HTR-8/SVneo (cell line): ENCODE measurements at places on chromosomes 1 and 21.

DNA sequence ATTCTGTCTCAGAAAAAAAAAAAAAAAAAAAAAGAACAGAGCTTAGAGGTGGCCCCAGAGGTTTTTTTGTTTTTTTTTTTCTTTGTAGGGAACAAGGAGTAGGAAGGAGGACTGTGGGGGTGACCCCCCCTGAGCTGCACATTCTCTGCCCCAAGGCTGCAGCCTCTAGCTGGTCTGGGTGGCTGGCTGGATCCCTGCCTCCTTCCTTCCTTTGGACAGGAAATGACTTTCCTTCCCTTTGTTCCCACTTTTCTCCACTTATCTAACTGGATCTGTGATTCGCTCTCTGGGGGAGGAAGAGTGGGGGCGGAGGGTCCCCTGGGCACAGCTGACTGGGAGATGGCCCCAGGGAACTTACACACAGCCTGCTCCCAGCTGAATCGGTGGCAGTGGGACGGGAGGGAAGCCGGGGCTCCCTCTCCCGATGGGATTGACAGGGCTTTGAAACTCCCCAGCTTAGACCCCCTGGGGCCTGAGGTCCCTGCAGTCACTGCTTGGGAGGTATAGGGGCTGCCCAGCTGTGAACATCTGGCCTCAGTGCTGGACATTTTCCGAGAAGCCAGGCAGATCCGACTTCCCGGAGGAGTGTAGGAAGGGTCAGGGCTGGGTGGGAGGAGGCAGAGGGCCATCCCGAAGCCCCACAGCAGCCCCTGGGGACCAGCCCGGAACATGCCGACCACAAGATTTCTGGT, 2.1 kb downstream of the FBLIM1 start:
- peak; percentile 80 for DNase-seq

DNA sequence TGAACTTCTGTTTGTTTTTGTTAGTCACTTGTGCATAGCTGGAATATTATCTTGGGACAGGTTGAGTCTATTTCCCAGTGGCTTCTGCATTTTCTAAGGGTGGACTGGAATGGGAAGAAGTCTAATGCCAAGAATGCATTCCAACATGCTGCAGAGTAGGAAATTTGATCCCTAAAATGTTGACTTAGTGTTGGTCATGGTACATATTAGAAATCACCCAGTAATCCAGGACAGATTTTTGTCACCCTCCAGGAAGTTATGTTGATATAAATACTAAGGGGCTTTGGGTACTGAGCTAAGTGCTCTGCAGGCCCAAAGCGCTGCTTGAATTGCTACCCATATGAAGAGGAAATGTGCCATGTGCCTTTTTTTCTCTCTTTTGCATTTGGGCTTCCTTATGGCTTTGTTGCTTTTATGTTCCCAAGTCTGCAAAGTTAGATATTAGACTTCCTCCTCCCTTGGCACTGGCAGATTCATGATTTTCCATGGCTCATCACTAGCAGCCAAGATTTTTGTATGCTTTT, 10.0 kb downstream of the ARID1A start:
- no peak for DNase-seq

- no peak for DNase-seq
Measured at GRCh38 chr1:234533975-234534876, 55.2 kb upstream of the TARBP1 start.

DNA sequence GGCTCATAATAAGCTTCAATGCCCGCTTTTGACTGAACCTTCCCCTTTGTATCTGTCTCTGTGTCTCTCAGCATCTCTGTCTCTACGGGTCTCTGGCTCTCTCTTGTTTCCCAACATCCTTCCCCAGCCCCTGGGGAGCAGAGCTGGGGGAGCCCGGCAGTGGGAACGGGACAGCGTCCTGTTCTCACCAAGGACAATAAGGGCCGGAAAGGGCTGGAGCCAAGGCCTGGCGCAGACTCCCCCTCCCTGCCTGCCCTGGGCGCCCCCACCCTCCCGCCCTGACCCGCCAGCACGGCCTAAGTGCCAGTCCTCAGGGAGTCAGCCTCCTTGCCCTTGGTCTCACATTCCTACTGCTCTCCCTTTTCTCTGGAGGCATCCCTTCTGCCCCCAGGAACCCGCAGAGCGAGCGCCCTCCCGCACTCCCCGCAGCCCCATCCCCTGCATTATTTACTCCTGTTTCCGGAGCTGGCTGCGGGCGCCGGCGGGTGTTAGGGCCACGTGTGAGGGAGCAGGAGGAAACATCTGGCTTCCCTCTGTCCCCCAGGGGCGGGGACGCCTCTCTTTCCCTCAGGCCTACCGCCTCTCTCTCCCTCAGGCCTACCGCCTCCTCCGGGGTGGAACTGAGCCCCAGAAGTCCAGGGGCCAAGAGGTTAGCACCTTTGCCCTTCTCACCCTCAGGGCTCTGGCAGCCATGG, 6.5 kb downstream of the KRTCAP2 start:
- DNase-seq: no peak

- DNase-seq: no peak
Measured at GRCh38 chr21:42396799-42397745, 1.2 kb upstream of the TMPRSS3 start.

DNA sequence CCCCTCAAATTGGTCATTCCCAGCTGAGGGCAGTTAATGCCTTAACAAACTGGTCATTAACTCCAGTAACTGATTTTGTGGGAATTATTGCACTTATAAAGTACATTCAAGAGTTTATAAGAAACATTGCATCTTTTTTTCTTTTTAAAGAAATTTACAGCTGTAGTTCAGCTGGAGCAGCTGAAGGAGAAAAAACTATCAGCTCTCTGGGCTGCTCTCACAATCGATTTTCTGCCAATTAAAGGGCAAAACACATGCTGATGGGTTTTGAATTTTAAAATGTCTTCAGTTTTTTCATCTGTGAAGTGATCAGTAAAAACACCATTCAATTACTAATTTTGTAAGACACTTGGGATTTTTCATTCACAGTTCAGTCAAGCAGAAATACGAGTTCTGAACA, 74.7 kb downstream of the KIFAP3 start:
- no peak for DNase-seq

DNA sequence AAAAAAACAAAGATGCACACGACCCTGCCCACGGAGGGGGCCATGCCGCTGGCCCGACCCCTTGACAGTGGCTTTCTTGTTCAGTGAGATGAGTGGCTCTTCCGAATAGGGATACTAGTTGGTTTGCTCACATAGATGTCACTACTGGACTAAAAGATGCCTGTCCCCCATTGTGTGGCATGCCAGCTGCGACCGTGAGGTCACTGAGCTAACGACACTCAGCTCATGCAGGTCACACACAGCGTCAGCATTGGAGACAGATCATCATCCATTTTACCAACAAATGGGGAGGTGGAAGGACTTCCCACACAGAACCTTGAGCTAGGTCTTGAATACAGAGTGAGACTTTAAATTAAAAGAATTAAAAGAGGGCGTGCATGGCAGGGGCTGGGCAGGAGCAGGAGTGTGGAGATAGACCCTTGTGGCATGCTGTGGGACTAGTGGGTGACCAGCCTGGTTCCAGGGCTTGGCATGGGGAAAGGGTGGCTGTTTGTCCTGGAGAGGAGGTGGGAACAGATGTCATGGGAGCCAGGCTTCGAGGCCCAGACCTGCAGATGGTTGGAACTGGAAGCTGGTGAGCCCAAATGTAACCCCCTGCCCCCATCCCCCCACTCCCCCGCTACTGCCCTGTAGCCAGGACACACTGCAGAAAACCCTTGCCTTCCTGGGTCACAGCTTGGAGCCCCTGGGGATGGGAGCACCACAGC, 12.4 kb downstream of the SLC1A7 start:
- no peak for DNase-seq

GRCh38 chr1:109185990-109186732, 27.6 kb upstream of the SARS1 start:
- DNase-seq: no peak

DNA sequence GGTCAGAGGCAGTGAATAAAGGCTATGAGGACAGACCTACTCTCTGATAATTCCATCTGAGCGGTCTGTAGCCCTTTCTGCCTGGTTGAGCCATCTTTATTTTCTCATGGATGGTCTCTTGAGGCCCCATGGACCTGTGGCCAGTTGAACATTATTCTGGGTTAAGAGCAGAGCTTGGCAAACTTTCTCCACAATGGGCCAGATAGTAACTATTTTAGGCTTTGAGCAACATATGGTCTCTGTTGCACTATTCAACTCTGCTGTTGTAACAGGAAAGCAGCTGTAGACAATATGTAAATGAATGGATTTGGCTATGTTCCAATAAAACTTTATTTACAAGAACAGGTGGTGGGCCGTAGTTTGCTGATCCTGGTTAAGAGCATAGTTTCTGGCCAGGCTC, 62.7 kb downstream of the KAZN start:
- no peak for DNase-seq

DNA sequence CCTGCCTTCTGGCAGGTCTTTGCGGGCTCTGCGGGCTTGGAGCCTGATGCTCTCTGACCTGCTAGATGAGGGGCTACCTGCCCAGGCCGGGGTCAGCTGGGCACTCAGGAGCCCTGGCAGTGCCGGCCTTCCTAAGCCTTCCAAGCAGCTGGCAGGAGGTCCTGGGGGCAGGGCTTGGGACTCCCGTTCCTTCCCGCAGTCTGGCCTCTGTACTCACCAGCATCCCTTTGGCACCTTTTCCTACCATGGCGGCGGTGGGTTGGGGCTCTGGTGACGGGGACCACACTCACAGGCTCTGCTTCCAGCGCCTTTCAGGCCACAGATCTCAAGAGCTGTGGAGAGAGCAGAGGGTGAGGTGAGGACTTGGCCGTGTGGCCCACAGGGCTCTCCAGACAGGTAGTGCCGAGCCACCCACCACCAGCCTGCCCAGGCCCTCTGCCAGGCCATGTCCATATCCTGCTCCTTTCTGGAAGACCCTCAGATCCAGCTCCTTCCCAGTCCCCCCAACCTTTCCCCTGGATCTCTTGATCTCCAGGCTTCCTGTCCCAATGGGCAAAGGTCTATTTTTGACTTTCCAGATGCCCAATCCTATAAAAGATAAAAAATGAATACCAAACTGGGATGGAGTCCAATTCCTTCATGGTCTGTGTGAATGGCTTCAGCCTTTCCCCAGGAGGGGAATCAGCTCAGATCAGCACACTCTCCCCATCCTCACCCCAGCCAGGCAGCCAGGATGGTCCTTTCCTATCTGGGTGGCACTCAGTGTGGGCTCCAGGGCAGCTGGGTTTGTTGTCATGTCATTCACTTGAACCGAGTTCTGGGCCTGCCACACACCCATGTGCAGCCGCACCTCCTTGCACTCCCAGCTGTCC, 7.0 kb downstream of the SLC6A9 start:
- DNase-seq: no peak

DNA sequence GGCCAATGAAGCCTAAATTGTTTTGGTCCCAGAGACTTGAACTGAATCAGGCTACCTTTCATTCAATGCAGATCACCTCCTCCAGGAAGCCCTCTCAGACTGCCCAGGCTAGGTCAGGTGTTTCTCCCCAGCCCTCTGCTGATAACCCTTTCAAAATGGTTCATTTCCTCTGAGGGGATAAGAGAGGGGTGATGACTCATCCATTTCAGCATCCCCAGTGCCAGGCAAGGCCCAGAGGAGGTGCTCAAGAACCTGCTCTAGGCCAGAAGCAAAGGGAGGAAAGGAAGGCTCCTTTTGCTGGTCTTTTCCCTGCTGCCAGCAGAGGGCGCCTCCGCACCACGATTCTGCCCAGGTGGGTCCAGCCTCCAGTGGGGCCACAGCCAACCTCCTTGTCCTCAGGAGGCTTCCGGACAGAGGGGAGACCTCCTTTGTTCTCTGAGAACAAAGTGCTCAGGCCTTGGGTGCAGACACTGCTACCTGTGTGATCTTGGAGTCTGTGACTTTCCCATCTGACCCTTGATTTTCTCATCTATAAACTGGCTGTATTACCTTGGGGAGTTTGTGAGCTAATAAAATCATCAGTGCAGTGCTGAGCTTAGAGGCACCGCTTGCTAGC, 45.3 kb upstream of the ARHGEF10L start:
- peak; percentile 69 for DNase-seq

DNA sequence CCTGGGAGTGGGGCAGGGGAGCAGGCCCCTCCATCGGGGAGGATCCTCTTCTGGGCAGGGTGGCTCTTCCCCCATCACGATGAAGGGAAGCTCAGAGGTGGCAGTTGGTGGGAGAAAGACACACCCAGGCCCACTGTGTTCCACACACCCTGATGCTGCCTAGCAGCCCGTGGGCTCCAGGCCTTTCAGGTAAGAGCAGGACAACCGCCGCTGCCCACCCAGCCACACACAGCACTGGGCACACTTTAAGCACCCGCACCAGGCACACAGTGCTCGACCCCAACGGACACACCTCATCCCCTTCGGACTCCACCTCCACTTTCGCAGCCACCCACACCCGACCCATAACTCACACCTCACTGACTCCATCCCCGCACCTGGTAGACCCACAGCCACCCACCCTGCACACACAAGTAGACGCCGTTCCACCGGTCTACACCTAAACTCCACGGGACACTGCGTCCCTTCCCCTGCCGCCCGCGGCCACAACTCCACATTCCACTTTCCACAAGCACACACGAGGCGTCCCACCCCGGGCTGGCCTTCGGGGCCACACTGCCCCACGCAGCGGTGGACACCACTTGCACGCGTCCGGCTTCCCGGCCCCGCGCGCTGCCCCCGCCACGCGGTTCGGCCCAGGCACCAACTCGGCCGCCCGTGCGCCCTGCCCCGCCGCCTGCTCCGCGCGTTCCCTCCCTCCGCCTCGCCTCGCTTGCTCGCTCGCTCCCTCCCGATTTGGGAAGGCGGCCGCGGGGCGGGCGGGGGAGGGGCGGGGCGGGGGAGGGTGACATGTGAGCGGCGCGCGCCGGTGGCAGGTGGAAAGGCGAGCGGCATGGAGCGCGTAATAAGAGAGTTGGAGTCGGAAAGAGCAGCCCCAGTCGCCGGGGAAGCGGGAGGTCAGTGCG, at the start of gene KCNQ4:
TSS of gene KCNQ4 (plus strand) at position 787 of the 905 bp plus-strand sequence. CDS start 307 bp downstream, outside the sequence.
- no peak for DNase-seq

GRCh38 chr1:185914089-185914488, 179.9 kb downstream of the HMCN1 start:
- no peak for DNase-seq

- peak; percentile 43 for DNase-seq
Measured at GRCh38 chr1:27726173-27727044, 648 bp downstream of the FAM76A start.

GRCh38 chr21:15208786-15209185, 144.0 kb upstream of the NRIP1 start:
- DNase-seq: no peak

DNA sequence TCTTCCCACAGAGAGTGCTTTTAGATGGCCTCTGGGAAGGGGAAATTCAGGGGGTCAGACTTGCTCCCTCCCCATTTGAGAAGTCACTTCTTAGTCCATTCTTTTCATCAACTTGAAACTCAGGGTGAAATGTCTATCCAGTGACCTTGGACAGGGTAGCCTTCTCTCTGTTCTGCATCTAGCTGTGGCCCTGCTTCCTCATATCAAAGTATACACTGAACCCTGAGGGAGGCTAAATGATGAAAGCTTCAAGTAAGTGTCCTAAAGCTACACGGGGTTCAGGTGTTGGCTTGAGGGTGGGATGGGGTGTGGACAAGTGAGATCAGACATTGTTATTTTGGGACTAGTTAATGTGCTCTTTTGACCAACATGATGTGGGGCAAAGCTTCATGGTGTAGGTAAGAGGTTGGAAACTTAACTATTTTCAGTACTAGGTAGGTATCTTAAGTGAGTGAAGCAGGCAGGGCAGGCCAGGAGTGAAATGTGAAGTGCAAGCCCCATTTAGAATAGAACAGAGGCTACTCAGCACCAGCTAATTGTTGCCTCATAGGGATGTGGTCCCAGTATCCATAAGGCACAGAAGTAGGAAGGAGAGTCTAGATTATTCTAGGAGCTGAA, 41.0 kb downstream of the SLAMF6 start:
- no peak for DNase-seq

GRCh38 chr1:68442822-68443556, 6.8 kb downstream of the RPE65 start:
- peak; percentile 19 for DNase-seq
